SK-N-SH treated with all-trans-retinoic acid at 6 μM for 48 hours (cell line): ENCODE measurements at places on chromosomes 5 and 9.

GRCh38 chr9:79080536-79080935 lies 491.2 kb upstream of the TLE4 start:
- ATAC-seq: no peak

GRCh38 chr9:127858041-127858512 lies 3.6 kb upstream of the ENG start:
- ATAC-seq: no peak

DNA sequence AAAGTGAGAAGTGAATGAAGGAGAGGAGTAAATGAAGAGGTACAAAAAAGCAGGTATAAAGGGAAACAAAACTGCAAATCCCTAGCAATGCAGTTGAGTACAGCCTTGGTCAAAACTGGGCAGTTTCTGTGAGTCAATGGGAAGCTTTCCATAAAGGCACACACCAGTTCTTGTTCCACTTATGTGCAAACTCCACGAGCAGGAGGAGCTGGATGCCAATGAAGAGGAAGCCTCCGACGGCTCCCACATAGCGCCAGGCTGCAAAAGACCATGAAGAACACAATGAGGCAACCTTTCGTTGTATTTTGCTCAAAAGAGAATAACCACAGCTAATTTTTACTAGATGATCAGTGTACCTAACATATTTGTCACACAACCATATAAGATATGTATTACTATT lies 81.1 kb downstream of the SERINC5 start:
- no peak for ATAC-seq

GRCh38 chr9:77847059-77847499 lies 184.5 kb downstream of the GNAQ start:
- peak; percentile 30; the same call in 1 of the 3 replicates for ATAC-seq

DNA sequence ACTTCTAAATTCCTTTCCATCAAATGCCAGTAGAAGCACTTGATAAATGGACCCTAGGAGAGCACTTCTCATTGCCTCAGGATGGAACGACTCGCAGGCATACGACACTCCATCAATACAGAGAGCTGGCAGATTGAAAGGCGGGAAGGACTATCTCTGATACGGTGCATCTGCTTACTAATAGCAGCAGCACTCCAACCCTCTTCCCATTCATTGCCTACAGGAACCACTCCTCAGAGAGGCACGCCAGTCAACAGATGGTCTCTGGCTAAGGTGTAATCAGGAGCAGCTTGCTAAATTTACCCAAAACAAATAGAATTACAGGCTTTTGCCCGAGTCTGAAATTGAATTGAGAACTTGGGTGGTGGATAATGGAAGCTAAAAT lies 168.1 kb downstream of the EFNA5 start:
- ATAC-seq: peak; percentile 76

DNA sequence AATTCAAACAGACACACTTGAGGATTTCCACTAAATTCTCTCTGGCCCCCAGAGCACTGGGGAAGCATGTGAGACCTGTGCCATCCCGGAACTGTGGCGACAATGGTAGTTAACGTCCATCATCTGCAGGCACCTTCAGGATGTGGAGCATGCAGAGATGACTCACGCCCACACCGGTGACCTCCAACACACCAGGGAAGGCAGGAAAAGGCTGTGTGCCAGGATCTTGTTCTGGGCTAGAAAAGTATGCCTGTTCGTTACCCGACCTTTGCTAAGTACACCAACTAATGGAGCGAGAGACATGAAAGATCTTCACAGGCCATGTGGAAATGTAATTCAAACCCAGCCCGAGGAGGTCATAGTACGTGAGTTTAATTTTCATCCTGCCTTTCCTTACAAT lies 208.8 kb downstream of the MELK start:
- ATAC-seq: 0 out of 3 replicates have a peak, but pooled peaks have one; percentile 18

DNA sequence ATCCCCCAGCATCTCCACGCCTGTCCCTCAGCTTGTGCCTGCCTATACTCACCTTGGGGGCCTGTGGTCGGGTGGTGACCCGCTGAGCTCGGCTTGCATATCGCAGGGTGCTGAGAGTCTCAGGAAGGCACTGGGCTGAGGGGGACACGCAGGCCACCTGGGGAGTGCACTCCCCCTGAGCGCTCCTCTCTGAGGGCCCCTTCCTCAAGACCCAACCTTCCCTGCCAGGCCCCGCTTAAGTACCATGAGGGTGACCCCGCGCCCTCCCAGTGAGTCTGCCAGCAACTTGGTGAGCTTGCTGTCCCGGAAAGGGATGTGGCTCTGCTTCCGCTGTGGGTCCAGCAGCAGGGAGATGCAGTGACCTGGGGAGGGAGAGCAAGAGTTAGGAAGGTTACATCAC lies 4.1 kb downstream of the KIF12 start:
- ATAC-seq: no peak

- ATAC-seq: no peak
These were observed 15.0 kb downstream of the GFI1B start for GRCh38 chr9:132993511-132993939.

DNA sequence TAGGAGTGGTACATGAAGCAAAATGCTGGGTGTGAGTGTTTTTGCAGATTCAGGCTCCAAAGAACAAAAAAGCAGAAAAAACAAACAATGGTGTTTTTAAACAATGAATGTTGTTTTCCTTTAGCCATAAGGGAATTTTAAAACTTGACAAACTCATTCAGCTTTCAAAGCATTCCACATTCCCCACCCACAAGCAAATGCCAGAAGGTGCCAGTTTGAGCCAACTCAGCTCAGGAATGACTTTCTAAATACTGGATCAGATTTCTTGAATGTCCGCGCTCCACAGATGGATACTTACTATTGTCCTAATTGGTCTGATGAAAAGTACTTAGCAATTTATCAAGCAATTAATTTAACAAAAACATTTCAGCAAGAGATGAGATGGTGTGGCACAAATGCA lies 12.9 kb upstream of the MOB3B start:
- peak; percentile 47; the same call in 2 of the 3 replicates for ATAC-seq

GRCh38 chr5:96408210-96408777 lies 24.8 kb downstream of the PCSK1 start:
- ATAC-seq: no peak

GRCh38 chr9:120383999-120384924 lies 195.7 kb downstream of the CDK5RAP2 start:
- ATAC-seq: peak; percentile 38; the same call in 1 of the 3 replicates

- no peak for ATAC-seq
These were observed 124.5 kb upstream of the PHYKPL start for GRCh38 chr5:178357121-178357521.

DNA sequence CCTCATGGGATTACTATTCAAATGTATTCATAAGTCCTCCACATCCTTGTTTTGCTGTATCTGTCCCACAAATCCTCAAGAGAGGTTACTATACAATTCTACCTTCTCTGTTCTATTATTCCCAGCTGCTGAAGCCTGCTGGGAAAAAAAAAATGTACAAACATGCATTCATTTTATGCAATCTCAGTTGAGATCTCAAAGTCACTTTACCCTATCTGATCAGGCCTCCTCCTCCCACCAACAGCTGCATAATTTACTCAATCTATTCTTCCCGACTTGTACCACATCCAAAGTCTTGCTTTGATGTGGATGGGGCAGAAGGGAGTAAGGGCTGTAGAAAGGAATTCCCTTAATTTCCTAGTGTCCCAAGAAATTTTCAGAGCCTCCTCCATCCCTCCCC lies 28.6 kb downstream of the PSIP1 start:
- no peak for ATAC-seq

- no peak for ATAC-seq
These were observed 897.8 kb upstream of the ACO1 start for GRCh38 chr9:31486630-31487029.

GRCh38 chr5:33444542-33444941 lies 3.8 kb downstream of the TARS1 start:
- no peak for ATAC-seq

- ATAC-seq: peak; percentile 38
These were observed 651 bp downstream of the TTC1 start for GRCh38 chr5:160009591-160009989.

- ATAC-seq: no peak
These were observed 42.9 kb downstream of the DBH start for GRCh38 chr9:133679056-133679455.

GRCh38 chr9:129724456-129725190 lies 28.2 kb downstream of the PTGES start:
- ATAC-seq: no peak

GRCh38 chr5:151080613-151081430 lies at the start of gene TNIP1:
Gene TNIP1, minus strand, starts transcription at chr5:151081034. Its CDS starts 15,939 bp downstream, at chr5:151065095.
- peak; percentile 96 for ATAC-seq

GRCh38 chr9:84296146-84296843 lies 44.3 kb downstream of the SLC28A3 start:
- ATAC-seq: peak; percentile 70

- peak; percentile 94 for ATAC-seq
These were observed 313.0 kb downstream of the CETN3 start for GRCh38 chr5:90096415-90097081.

- no peak for ATAC-seq
These were observed 44.1 kb upstream of the GALNT10 start for GRCh38 chr5:154146409-154146808.

DNA sequence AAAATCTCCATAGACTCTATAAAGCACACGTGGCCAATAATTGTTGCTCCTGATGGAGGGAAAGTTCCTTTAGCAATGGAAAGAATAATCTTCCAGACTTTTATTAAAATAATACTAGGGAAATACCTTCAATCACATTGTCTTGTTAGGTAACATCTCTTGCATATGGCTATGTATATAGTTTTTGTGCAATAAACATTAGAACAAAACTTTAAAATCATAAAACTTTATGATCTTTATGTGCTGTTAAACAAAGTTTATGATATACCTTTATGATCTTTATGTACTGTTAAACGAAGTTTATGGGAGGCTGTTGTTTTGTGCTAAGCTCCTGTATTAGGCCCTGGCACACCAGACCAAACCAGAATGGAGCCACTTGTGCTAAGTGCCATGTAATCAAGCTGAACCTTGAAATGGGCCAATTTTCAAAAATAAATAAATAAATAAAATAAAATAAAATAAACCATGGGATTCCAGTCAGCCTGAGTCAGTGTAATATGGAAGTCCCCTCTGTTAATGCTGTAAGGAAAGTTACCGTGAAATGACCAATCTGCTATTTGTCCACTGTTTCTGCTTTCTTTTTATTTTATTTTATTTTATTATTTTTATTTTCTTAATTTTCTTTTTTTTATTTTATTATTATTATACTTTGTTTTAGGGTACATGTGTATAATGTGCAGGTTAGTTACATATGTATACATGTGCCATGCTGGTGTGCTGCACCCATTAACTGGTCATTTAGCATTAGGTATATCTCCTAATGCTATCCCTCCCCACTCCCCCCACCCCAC lies 431.3 kb downstream of the SPATA31D1 start:
- no peak for ATAC-seq

GRCh38 chr5:174186096-174186695 lies 140.7 kb downstream of the NSG2 start:
- ATAC-seq: no peak

DNA sequence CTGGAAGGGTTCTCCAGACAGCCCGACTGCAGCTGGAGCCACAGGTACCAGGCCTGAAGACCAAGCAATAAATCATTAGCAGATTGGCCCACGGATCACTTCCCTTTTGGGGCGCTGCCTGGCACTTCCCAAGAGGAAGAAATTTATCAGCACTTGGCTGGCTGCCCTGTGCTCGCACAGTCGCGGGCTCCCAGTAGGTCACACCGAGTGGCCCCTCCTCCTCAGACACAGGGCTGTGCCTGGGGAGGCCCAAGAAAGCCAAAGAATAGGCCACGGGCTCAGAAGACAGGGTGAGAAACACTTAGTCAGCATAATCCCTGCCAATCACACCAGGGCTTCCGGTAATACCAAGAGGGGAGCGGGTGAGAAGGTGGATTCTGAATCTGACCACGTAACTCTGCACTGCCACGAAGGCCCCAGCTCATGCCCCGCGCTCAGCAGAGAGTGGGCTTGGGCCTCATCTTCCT lies 115.7 kb upstream of the MSX2 start:
- ATAC-seq: peak; percentile 22; the same call in 2 of the 3 replicates

DNA sequence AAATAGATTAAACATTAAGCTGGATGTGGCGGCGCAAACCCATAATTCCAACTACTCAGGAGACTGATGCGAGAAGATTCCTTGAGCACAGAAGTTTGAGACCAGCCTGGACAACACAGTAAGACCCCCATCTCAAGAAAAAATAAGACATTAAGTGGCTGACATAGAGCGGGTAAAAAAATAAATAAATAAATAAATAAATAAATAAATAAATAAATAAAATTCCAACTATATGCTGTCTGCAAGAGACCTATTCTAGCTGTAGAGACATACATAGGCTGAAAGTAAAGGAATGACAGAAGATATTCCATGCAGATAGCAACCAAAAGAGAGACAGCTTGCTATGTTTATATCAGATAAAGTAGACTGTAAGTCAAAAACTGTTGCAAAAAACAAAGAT lies 17.4 kb upstream of the SH3TC2 start:
- no peak for ATAC-seq

GRCh38 chr5:119316906-119317305 lies 38.9 kb upstream of the TNFAIP8 start:
- ATAC-seq: no peak

DNA sequence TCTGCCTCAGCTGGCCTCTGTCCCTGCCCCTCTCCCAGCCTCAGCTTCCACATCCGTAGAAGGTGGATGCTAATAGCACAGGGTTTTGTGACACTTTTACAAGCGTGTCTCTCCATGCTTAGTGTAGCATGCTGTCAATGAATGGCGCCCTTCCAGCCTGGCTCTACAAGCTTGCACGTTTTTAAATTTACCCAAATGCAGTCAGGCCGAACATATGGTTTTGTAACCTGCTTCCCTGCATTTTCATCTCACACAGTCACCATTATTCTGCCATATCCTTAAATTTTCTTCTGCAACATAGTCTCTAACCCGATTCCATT lies 28.8 kb downstream of the FAM163B start:
- no peak for ATAC-seq

GRCh38 chr9:16247188-16247875 lies 623.1 kb downstream of the BNC2 start:
- peak; percentile 53 for ATAC-seq

DNA sequence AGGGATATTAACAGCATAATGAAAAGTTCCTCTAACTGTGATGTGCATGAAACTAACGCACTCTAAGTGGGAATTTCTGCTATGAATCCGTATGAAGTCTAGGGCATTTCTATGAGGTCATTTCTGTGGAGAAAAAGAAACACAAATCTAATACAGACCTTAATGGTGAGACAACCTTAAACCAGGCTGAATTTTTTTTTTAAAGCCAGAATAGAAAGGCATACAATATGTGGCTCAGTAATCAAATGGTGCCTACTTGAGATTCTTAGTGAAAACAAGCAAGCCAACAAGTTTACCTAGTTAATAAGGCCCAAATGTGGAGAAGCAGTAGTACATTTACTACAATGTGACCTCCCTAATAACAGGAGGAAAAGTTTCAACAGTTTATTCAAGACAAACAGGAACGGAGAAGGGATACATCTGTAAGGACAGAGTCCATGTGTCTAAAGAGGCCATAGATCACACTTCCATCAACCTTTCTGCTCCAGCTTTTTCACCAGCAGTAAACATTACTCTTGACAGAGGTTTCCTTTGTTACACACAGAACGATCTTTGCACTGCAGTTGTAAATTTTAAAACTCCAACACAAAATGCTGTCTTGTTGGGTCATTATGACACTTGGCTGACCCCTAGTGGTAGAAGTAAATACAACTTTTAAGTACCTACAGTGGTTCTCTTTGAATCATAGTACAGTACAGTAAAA lies 26.2 kb downstream of the CARNMT1 start:
- ATAC-seq: peak; percentile 99
